Left forelimb (tissue), 1 donor: ENCODE measurements at places on chromosomes 2 and 18.

DNA sequence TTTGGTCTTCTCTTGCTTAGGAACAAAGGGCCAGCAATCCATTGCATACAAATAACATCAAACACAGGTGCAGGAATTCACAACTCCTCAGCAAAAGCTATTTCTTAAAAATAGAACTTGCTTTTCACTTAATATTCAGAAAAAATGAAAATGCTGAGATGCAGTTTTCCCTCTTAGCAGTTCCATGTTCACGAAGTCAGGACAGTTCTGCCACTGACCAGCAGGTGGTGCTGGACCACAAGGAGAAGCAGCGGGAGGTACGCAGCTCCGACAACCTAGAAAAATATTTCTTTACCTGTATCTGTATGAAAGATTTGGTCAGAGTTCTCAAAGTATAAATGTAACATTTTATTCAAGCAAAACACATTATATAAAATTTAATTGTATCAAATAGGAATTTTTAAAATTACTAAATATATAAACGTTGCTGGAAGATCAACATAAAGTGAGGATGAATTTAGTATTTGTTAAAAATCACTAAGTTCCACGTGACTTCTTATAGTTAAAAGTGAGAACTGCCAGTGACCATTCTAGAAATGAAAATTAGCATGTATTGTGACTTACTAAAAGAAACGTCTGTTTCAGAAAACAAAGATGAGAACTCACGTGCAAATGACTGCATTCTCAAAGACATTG is 48.8 kb downstream of the ADNP2 start:
- no peak for DNase-seq

- no peak for DNase-seq
These were observed 281.5 kb downstream of the EN1 start for GRCh38 chr2:118565786-118566540.

- DNase-seq: no peak
These were observed 81.2 kb downstream of the PDCL3 start for GRCh38 chr2:100643906-100644501.

DNA sequence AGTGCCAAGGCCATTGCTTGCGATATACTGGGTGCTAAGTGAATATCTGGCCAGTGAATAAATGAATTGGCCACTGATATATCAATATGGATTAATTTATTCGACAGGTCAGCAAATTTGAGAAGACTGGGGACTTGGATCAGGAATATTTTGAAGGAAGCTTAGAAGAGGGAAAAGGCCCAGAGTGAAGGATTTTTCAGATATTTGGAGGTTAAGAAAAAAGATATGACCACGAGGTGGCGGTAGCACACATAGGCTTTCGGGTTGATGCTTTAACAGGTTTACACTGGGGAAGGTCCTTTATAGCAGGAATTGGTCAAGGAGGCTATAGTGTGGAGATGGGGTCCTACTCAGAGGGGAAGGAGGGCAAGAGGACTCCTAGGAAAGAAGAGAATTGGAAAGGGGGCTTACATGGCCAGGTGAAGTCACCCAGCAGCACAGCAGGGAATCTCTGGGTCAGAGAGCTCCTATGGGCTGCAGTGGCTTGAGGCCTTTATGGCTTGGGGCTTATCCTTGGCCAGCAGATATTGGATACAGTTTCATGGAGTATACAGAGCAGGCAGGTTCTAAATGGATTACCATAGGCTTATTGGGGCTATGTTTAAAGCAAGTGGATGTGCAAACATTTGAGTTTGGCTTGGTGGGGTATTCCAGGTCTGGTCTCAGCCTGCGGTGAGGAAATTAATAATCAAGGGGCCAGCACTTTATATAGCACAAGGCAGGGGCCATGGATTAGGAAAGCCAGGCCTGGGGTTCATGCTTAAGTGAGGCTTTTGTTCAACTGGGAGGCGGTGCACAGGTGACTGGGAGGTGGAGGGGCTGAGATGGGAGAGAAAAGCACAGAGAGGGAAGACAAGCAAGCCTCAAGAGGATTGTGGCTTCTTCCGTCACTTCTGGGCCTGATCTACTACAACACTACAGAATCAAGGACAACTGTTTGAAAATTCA is 9.7 kb downstream of the IL1RN start:
- DNase-seq: no peak

DNA sequence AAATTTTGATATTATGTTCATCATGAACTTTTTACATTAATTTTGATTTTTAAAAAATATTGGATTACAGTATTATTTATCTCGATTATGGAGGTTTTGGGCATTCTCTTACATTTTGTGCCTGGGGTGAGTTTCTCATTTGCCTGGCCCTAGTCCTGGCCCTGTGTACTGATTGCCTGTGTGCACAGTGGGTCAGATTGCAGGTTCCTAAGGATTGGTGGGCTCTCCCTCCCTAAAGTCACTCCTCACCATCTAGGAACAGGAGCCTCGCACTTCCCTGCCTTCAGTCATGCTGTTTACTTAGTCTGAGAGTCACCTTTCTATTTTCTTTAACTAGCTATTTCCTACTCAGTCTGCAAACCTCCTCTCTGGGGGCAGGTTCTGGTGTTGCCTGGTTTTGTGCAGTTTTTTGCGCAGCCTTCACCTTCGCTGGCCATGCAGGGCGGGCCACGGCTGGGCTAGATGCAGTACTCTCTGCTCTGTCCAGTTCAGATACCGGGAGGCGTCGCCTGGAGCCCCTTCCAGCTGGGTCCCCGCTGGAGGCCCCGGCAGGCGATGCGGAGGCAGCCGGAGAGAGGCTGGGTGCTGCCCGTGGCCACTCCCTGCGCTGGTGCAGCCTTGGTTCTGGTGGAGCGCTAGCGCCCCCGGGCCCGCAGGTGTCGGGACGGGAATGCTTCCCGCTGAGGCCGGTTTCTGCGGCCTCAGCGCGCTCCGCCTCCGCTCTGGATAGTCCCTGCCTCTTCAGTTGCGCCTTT is 23.3 kb upstream of the MC5R start:
- DNase-seq: peak; percentile 81

DNA sequence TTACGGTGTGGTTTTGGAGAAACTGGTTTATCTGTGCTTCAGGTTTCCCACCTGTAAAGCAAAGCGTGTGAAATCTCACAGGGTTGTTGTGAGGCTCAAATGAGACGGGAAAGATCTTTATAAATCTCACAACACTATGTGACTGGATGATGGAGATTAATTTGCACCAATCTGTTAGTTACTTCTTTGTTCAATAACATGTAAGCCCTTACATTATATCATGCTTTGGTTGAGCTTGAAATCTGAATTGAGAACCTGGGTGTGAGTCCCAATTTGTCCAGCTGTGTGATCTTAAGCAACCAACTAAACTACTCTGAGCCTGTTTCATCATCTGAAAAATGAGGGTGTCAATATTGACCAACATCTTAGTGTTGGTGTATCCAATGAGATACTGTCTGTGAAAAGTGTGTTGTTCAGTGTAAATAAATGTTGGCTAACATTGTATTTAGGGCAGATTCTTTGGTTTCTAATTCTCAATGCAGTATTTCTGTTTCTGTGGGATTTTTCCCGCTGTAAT is 741 bp upstream of the GCKR start:
- no peak for DNase-seq

GRCh38 chr18:49025767-49026500 is 75.2 kb upstream of the SMAD7 start:
- peak; percentile 53 for DNase-seq

- no peak for DNase-seq
These were observed 182.3 kb upstream of the PGAP1 start for GRCh38 chr2:197108758-197109157.

DNA sequence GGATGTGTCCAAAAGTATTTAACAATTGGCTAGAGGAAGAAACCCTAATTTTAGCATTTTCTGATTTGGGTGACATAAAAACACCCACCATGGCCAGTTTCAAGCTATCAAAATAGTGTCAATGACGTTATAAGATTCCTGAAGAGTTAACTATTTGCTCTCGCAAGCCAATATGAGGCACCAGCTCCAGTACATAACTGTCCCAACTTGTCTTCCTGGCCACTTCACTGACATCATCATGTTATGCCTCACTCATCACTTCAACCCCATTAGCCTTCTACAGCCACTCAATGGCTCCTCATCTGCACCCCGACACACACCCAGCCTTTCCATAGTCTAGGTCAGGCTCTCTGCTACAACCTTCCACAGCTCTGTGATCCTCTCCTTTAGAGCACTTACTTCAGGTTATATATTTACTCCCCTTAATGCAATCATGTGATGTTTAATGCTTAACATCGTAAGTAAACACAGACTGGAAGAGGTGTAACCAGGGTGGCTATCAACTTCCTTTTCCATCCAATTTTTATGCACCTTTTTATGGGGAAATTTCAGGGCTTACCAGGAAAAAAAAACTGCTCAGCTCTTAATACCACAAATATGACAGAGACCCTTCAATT is 158.7 kb downstream of the VWC2L start:
- DNase-seq: no peak

DNA sequence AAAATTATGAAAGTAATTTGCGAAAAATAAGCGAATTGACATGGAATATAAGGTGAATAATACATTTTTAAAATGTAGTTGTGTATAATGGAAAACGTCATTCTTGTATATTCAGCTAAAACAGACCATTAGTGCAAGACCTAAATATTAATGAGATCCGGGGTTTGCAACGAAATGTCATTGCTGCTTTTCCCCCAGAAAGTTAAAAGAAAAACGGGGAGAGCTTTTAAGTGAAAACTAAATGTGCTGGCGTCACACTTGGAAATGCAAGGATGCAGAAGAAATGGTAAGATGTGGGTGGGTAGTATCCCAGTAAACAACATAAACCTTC is 491 bp upstream of the SGO2 start:
- no peak for DNase-seq

GRCh38 chr2:231514951-231515297 is 15.3 kb downstream of the NMUR1 start:
- DNase-seq: no peak

DNA sequence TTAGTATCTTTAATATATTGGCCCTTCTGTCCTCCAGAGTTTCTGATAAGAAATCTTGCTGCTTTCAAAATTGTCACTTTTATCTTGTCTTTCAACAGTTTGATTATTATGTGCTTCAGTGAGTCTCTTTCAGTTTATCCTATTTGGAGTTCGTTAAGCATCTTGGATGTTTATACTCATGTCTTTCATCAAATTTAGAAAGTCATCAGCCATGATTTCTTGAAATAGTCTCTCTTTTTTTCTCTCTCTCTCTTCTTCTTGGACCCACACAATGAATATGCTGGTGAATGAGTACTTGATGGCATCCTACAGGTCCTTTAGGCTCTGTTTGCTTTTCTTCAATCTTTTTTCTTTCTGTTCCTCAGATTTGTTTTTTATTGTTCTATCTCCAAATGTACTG is 26.9 kb upstream of the KIF5C start:
- DNase-seq: no peak

DNA sequence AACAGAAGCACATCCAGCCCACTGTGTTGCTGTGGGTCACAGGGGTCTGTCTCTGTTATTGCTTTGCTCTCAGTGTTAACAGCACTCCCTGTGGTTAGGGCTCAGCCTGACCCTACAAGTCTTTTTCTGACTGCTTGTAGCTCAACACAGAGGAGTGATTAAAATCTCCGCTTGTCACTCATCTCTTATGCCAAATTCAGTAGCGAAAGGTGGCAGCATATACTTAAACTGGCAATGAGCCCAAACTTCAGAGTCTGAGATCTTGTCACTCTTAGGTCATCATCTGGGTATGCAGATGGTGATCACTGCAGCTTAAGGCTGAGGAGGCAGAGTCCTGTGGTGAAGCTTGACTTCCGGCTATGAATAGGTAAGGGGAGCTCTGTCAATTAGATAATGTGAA is 63.3 kb upstream of the CSRNP3 start:
- DNase-seq: no peak

GRCh38 chr2:72623481-72623880 is 202.4 kb downstream of the EXOC6B start:
- no peak for DNase-seq

GRCh38 chr2:144989579-144990270 is 469.8 kb upstream of the ZEB2 start:
- DNase-seq: no peak

GRCh38 chr2:43941359-43941758 is 54.4 kb downstream of the LRPPRC start:
- DNase-seq: no peak

DNA sequence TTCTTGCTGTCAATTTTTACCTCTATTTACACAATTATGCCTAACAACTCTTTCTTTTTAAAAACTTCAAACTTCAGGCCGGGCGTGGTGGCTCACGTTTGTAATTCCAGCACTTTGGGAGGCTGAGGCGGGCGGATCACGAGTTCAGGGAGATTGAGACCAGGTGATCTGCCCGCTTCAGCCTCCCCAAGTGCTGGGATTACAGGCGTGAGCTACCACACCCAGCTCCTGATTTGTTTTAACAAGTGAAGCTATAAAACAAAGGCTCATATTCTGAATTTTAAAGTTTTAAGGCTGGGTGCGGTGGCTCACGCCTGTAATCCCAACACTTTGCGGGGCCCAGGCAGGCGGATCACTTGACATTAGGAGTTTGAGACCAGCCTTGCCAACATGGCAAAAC is 15.5 kb downstream of the PTPN2 start:
- no peak for DNase-seq

GRCh38 chr2:98825020-98825350 is 94.1 kb upstream of the MGAT4A start:
- no peak for DNase-seq

DNA sequence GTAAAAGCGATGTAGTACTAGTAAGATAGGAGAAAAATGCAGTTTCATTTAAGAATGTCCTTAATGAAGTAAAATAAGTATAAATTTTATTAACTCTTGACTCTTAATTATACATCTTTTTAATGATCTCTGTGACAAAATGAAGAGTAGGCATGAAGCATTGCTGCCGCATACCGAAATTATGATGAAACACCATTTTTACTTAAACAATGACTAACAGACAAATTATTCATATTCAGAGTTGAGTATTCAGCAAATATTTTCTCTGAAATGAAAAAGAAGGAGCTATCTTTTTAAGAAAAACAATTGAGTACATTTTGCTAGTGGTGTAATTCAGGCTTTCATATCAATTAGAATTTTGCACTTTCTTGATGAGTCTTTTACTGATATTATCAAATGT is 150.6 kb upstream of the DOCK10 start:
- DNase-seq: no peak

GRCh38 chr18:478681-479080 is 21.8 kb downstream of the COLEC12 start:
- DNase-seq: no peak

- DNase-seq: no peak
These were observed 2.5 kb downstream of the MERTK start for GRCh38 chr2:111900859-111901258.

- no peak for DNase-seq
These were observed 68.6 kb downstream of the PLEKHM3 start for GRCh38 chr2:207956771-207957170.

- no peak for DNase-seq
These were observed 249.8 kb downstream of the ANAPC1 start for GRCh38 chr2:111634050-111634794.

GRCh38 chr18:54717673-54718407 is 110.4 kb upstream of the RAB27B start:
- no peak for DNase-seq

- DNase-seq: no peak
These were observed 271.5 kb downstream of the EXOC6B start for GRCh38 chr2:72554381-72554780.

GRCh38 chr18:34222307-34223163 is 2.2 kb downstream of the NOL4 start:
- peak; percentile 66 for DNase-seq

GRCh38 chr2:98769784-98770183 is 38.9 kb upstream of the MGAT4A start:
- no peak for DNase-seq
